ENCODE measurements at places on chromosomes 5 and 9. TPM values are rescaled to one million over a fixed set of nuclear protein-coding genes. Genes with fewer than 3 reads are reported as not detected.

TAF11L5 gene
- not detected for total RNA-seq

EMB gene
- total RNA-seq = 0.02 TPM

FAXDC2 gene
- 2.6 TPM for total RNA-seq

ZER1 gene
- 19.9 TPM for total RNA-seq

SLC34A1 gene
- not detected for total RNA-seq

SLC36A3 gene
- not detected for total RNA-seq

ADAMTS19 gene
- not detected for total RNA-seq

GAS1 gene
- 336 TPM for total RNA-seq

Measured in SJCRH30 (cell line).